Activated CD8-positive, alpha-beta memory T cell treated with anti-CD3 and anti-CD28 coated beads for 1 hour (primary cell): ENCODE measurements at places on chromosomes 2 and 18.
A peak's percentile ranks its signal among the peaks of the same experiment; 100 is the strongest.

- DNase-seq: no peak
Observed at GRCh38 chr2:215727507-215728503, 285.5 kb downstream of the MREG start.

DNA sequence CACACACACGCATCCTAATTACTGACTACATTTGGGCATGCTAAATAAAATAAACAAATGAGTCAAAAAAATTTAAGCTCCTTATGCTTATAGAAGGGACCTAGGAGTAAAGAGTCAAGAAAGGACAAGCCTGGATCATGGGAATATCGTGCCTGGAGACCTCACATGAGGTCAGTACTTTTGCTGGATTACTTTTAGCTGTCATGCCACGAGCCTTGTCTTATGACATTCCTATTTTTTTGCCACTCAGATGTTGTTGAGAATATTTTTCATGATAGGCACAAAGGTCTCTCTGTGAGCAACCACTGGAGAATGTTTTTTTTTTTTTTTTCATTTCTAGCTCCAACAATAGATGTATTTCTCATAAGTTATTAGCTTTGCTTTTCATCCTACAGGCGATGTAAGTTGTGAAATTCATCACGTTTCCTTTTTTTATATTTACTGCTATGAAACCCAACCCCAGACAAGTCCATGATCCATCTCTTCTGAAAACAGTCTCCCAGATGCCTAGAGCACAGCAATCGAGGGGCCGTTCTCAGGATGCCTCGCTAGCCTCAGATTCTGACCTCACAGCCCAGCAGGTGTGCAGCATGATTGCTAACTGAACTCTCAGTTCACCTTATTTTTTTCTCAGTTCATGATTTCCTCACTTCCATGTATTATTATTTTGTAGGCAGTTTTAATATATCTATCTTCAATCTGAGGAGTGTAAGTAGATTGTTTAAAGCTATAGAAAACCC, 464.5 kb downstream of the IRS1 start:
- no peak for DNase-seq

DNA sequence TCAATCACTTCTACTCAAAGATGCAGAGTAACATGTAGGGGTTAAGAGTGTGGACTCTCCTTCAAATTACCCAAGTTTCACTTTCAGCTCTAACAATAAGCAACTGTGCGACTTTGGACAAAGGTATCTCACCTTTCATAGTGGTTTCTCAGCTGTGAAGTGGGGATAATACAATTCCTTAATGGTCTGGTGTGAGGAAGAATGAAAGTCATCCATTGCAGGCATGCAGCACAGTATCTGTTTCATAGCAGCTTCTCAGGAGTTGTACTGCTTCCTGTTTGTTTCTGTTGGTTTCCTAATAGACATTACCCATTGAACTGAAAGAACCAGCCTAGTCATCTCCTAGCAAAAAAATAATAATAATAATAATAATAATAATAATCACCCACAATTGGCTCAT, 74.4 kb downstream of the DDX18 start:
- no peak for DNase-seq

GRCh38 chr2:216371721-216372702, at the start of gene MARCHF4:
Gene MARCHF4, minus strand, starts transcription at chr2:216372483. Its CDS starts 2,223 bp downstream, at chr2:216370260.
- peak; percentile 65 for DNase-seq

DNA sequence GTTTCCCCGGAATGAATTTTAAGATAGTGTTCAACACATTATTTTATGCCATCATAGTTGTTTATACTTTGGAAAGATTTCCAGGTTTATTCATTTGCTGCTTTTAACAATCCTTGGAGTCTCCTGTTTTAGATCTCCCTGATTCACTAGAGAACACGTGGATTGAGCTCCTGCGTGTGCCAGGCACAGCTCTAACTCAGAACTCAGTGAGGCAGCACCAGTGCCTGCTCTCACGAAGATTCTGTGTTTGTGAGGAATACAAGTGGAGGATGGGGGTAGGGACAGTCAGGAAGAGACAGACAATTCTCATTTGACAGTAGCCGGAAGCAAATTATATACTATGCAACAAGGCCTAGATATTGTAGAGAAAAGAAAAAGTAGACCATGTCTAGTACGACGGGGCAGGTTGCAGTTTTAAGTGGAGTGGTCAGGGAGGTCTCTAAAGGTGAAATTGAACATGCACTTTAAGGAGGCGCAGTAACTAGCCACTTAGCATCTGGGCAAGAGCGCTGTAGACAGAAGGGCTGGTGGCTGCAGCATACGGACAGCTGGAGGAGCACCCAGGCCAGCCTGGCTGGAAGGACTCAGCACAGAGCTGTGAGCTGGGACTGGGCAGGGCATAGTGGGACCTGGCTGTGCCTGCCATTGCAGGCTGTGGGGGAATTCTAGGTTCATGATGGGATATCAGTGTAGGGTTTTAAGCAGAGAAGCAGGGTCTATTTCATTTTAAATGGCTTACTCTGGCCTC, 24.3 kb downstream of the RNF144A start:
- no peak for DNase-seq

- DNase-seq: no peak
Observed at GRCh38 chr2:65227020-65227455, 593 bp upstream of the ACTR2 start.

DNA sequence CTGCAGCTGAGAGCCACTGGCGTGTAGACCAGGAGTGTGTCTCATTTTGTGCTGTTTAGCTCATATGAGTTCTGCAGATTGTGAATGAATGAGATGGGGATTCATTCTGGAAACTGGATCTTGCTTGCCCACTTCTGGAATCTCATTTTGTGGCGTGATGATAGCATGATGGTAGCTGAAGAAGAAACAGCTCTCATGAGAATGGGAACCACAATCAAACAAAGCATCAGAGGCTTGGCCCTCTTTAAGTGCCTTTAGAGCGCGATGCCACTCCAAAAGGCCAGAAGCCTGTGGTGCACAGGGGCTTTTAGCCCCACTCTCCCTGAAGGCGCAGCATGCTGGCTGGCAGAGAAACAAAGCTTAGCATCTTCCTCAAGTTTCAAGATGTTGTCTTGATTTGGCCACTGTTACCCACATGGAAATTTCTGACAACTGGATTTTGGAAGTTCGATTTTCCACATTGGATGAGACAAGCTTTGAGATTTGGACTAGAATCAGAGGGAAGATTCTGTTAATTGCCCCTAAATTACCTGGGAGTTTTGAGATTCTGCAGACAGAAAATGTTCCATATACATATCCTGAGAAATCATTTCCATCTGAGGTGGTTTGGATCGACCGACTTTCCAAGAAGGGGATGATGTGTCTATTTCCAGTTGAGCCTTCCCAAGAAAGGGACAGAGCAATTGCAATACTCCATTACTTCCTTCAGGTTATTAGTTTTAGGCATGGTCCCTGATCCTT, 234.5 kb downstream of the VAPA start:
- DNase-seq: no peak

GRCh38 chr2:112630268-112630667, 15.5 kb upstream of the SLC20A1 start:
- DNase-seq: no peak
